MCF 10A (cell line): ENCODE measurements at places on chromosomes 13 and 19.

DNA sequence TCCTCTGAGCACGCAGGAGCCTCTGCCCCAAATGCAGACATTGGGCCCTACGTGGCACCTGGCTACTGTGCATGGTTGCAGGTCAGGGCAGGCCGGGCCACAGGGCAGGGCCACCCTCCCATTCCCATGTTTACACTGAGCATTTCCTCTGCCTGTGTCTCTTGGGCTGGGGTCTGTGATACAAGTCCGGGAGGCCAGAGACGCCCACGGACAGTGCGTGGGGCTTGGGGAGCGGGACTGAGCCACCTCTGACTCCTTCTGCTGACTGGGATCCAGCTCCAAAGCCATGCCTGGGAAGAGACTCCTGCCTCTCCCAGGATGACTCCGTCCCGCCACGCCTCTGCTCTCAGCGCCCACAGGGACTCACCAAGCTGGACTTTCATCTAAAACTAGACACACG lies 18.8 kb downstream of the GAS6 start:
- H3K27me3 ChIP-seq: no peaks in the 10 kb centered on the region
- no peak for DNase-seq
- peaks cover 29% of the 10 kb centered on the region for H3K36me3 ChIP-seq
- no peak overlapping the region for H3K4me3 ChIP-seq

DNA sequence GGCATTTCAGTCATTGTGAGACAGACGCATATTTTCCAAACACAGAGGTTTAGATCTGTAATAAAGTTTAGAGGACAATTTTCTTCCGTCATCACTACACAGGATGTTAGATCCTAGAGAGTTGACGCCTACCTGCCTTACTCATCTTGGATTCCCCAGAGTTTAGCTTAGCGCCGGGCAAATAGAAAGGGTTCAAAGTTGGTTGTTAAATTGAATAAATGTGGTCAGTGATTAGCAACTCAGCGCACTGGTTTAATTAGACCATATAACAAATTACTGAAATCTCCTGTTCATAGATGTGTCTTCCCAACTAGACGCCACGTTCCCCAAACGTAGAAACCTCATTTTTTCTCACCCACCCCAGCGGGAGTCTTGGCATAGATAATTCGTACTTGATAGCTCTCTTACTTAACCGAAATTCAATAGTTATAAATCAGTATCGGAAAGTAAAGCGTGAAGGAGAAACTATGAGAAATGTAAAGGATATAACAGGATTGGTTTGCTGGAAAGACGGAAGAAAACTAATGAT lies 726 bp upstream of the UFM1 start:
- peak overlapping the region; percentile 94 for H3K4me3 ChIP-seq
- no peaks in the 10 kb centered on the region for H3K27me3 ChIP-seq
- H3K4me1 ChIP-seq: peaks cover 35% of the 10 kb centered on the region
- peak overlapping the region; percentile 99 for H3K27ac ChIP-seq

GRCh38 chr13:101267656-101268055 lies 148.7 kb downstream of the NALCN start:
- no peak overlapping the region for H3K27ac ChIP-seq
- H3K27me3 ChIP-seq: no peaks in the 10 kb centered on the region
- no peaks in the 10 kb centered on the region for H3K4me1 ChIP-seq
- no peak for DNase-seq

DNA sequence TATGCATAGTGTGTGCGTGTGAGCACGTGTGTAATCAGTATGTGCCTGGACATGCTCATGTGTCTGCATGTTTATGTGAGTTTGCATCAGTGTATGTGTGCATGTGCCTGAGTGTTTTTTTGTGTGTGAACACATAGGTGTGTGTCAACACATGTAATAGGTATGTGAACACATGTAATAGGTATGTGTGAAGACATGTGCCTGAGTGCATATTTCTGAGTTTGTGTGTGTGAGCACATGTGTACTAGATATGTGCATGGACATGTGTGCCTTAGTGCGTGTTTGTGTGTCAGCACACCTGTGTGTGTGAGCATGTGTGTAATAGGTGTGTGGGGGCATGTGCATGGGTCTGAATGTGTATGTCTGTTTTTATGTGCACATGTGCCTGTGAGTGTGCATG lies 7.4 kb downstream of the SPPL2B start:
- no peaks in the 10 kb centered on the region for H3K27me3 ChIP-seq
- H3K4me3 ChIP-seq: no peak overlapping the region
- H3K36me3 ChIP-seq: peaks cover 18% of the 10 kb centered on the region
- no peaks in the 10 kb centered on the region for H3K4me1 ChIP-seq
- H3K27ac ChIP-seq: no peak overlapping the region

GRCh38 chr13:35765366-35765765 lies 288.9 kb upstream of the MAB21L1 start:
- no peak for DNase-seq
- no peaks in the 10 kb centered on the region for H3K4me1 ChIP-seq
- H3K27ac ChIP-seq: no peak overlapping the region
- no peak overlapping the region for H3K4me3 ChIP-seq
- H3K36me3 ChIP-seq: no peaks in the 10 kb centered on the region

- H3K27ac ChIP-seq: no peak overlapping the region
- H3K4me3 ChIP-seq: no peak overlapping the region
- H3K36me3 ChIP-seq: no peaks in the 10 kb centered on the region
- H3K4me1 ChIP-seq: no peaks in the 10 kb centered on the region
- peak; percentile 5 for DNase-seq
- H3K27me3 ChIP-seq: no peaks in the 10 kb centered on the region
These were observed 137.5 kb downstream of the FREM2 start for GRCh38 chr13:38824342-38824741.

DNA sequence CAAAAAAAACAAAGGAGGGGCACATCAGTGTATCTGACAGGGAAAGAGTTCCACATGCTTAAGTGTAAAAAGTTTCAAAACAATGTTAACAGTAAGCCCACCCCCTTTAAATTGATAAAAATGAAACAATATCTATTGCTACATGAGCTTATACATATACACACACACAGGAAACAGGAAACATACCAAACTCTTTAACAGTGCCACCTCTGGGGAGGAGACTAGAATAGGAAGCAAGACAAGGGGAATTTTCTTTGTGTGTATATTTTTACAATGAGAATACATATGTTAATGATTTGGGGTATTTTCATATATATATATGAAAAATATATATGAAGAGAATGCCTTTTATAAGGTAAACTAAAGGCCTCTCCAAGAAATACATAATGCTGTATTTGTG lies 44.7 kb downstream of the TPT1 start:
- H3K27ac ChIP-seq: peak overlapping the region; percentile 66
- DNase-seq: no peak
- no peak overlapping the region for H3K4me3 ChIP-seq
- peaks cover 18% of the 10 kb centered on the region for H3K36me3 ChIP-seq
